ENCODE measurements at places on chromosomes 2 and 18.

GRCh38 chr2:193368615-193369014 is 1173.9 kb upstream of the TMEFF2 start:
- DNase-seq = no peak

GRCh38 chr2:162782138-162782537 is 56.4 kb downstream of the KCNH7 start:
- DNase-seq = no peak

DNA sequence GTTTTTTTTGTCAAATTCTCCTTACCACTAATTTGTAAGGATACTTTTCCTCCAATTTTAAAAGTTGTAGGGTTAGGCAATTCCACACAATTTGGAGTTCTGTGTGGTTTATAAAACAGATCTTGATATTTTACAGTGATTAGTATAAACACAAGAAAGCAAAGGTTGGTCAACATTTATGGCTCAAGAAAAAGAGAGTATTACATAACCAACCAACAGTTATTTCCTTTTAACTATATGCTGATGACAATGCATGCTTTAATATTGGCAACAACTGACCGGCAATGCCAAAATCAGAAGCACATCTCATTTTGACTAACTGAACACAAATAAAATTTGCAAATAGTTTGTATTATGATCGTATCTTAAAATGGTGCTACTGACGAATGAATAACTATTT is 137.2 kb downstream of the CDH2 start:
- no peak for DNase-seq

- no peak for DNase-seq
Measured at GRCh38 chr2:68663371-68664156, 20.2 kb downstream of the PROKR1 start.

- no peak for DNase-seq
Measured at GRCh38 chr2:169562519-169562918, 11.1 kb downstream of the FASTKD1 start.
